Erythroblast (primary cell): ENCODE measurements at places on chromosomes 3 and 15.

DNA sequence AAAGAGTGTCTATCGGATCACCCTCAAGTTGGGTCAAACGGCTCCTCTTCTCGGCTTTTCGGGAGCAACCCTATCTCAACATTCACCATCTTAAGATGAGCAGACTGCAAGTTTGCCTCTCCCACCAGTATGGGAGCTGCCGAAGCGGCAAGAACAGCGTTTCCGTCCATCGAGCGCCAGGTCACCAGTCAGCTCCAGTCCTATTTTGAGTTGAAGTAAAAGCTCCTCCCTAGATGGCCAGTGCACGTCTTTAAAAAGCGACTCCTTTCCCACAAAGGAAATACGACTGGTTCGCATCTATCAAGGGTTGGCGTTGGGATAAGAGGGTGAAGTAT is 369 bp upstream of the U2SURP start:
- peak; percentile 94 for DNase-seq

DNA sequence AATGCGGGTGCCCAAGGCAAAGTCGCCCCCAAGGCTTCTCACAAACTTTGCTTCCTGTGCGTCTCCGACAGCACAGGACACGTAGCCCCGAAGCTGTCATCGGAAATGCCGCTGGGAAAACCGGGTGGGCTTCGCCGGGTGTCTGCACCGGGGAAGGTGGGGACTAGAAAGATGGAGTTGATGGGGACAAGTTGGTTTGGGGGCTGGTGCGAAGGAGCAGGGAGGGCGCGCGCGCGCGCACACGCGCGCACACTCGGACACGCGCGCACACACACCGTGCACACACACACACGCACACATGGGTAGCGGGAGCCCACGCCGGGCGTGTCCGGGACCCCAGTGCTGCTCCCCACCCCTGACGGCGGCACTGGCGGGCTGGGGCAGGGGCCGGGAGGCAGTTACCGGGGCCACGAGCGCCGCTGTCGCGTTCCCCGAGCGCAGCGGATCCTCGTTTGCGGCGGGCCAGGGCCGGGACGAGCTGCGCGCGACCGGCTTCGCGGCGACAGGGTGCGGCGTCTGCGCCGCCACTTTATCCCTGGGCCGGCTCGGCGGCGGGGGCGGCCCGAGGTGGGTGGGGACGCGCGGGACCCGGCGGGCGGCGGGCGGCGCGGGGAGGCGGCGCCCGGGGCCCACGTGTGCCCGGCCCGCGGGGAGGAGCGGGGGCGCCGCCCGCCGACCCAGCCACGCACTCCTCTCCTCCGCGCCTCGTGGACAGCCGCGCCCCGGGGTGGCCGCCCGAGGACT is 539 bp upstream of the MGLL start:
- DNase-seq = peak; percentile 30

- DNase-seq = no peak
These were observed 8.4 kb upstream of the FOXB1 start for GRCh38 chr15:59995568-59996297.

GRCh38 chr15:89898614-89899294 is 5.0 kb upstream of the AP3S2 start:
- peak; percentile 35 for DNase-seq

DNA sequence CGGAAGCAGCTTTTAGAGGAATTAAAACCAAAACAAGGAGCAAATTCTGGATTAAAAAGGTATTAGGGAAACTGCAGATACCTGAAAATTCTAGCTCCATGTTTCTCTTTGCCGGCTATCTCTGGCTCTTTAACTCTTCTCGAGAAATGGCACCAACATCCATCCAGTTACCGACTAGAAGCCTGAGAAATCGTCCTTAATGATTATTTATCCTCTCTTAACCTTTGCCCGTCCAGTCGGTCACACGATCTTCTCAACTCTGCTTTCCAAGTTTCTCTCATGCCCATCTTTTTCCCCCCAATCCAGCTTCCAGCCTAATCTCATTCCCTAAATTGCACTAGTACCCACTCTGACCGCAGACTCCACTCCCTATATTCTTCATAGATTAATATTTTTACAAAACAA is 596 bp upstream of the SGO1 start:
- peak; percentile 42 for DNase-seq

DNA sequence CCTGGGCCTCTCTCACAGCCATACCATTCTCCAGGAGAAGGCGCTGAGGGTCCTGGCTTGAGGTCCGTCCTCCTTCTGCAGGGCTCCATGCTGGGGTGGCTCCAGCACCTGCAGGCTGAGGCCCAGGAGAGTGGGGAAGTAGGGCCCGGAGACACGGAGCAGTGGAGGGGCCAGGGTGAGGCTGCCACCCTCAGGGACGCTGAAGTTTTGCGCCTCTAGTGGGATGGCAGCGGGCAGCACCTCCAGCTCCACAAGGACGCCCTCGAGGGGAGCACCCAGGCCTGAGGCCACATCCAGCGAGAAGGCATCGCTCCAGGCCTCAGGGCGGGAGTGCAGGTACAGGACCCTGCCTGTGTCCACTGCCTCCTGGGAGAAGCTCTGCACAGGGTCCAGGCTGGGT is 27.5 kb downstream of the CSPG4 start:
- no peak for DNase-seq

DNA sequence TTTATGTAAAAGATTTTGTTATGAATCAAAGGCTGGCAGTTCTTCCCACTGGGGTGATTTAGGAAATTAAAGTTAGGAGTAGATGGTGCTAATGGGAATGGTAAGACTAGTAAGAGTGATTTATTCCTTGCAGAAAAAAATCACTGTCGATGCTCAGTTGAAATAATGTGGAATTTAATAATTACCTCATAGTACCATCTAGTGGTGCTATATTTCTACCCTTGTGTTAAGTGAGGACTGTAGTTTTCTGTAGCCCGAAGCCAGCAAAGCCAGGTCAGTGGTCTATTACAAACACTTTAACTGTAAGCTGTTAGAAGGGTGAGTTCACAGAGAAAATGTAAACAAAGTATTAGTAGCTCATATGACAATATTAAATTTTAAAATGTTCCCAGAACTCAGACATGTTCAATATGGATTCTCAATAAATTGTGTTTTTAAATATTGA is 39.5 kb upstream of the GOLGA8J start:
- DNase-seq = no peak

GRCh38 chr3:122952520-122952919 is 75.0 kb downstream of the SEMA5B start:
- DNase-seq = no peak

GRCh38 chr3:81676706-81677456 is 84.6 kb downstream of the GBE1 start:
- no peak for DNase-seq

- DNase-seq = peak; percentile 14
These were observed 1.8 kb downstream of the CLASP2 start for GRCh38 chr3:33716227-33716626.
